Colonic mucosa (tissue), 4 donors: ENCODE measurements at places on chromosomes 11 and 22.

DNA sequence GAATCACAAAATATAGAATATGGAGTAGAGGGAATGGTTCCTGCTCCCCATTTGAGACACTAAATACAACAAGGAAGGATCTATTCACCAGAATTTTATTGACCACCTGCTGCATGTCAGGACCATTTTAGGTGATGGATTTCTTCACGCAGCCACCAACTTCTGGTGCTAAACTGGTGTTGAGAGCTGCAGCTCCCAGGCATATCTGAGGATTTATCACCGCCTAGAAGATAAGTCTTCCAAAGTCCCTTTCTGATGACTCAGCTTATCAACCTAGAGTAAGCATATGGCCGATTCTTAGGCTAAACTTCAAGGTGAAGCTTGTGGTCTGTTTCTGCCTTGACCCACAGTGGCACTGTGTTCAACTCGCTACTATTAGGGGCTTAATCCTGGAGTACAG, 6.7 kb downstream of the DDI1 start:
- DNase-seq: no peak

DNA sequence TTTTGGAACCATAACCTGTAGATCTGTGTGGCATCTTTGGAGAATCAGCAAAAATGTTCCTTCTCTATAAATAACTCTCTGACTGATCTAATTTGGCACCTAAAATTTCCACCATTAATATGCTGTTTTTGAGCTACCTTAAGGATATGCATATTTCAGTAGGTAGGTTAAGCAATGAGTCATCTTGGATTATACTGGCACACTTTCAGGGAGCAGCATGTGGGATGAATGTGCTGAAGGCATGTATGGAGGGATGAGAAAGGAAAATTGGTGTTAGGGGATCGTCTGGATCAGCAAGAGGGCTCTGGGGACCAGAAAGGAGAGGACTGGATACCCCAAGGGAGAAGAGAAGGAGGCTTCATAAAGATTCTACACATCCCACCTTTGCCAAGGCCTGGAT, 44.6 kb upstream of the ELF5 start:
- no peak for DNase-seq

- no peak for DNase-seq
These were observed 171.5 kb upstream of the B3GAT1 start for GRCh38 chr11:134583397-134583990.

DNA sequence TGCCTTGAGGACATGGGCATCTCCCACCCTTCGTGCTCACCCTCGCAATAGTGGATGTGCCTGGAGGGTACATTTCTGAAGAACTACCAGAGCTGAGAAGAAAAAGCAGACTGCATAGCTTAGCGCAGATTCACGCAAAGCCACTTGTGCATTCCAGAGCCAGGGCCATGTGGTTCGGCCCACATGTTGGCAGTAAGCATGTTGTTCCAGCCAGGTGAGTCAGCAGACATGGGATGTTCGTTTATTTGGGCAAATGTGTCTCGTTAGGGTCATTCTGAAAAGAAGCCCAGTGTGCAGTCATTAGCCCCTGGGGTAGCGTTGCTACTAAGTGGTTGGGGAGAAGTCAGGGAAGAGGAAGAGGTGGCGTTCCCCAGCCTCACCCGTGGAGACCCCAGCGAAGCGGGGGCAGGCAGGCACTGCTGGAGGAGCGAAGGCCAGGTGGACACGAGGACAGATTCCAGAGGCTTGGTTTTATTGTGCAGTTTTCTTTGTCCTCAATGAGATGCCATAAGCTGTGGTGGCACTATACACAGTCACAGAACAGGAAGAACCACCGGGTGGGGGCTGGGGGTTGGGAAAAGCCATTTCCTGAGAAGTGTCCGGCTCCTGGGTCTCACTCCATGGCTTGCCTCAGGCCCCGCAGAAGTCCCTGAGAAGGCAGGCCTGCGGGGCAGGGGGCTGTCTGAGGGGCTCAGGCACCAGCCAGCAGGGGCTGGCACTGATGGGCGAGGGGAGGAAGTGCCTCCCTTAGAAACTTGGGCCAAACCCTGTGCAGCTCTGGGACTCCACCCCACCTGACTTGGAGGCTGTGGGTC, 5.0 kb downstream of the THY1 start:
- no peak for DNase-seq

GRCh38 chr11:6253197-6253596, 6.4 kb upstream of the CCKBR start:
- no peak for DNase-seq

DNA sequence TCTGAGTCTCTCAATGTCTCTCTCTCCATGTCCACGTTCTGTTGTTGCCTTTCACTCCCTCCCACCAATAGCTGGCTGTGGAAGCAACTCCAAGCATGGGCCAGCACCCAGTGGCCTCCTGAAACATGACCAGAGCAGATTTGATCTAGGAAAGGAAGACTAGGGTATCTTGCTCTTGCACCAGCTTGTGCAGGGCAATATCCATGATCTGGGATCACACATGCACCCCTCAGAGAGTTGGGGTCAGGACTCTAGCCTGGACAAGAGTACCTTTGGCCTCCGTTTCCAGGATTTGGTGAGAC, 34.5 kb upstream of the RIC3 start:
- DNase-seq: no peak

DNA sequence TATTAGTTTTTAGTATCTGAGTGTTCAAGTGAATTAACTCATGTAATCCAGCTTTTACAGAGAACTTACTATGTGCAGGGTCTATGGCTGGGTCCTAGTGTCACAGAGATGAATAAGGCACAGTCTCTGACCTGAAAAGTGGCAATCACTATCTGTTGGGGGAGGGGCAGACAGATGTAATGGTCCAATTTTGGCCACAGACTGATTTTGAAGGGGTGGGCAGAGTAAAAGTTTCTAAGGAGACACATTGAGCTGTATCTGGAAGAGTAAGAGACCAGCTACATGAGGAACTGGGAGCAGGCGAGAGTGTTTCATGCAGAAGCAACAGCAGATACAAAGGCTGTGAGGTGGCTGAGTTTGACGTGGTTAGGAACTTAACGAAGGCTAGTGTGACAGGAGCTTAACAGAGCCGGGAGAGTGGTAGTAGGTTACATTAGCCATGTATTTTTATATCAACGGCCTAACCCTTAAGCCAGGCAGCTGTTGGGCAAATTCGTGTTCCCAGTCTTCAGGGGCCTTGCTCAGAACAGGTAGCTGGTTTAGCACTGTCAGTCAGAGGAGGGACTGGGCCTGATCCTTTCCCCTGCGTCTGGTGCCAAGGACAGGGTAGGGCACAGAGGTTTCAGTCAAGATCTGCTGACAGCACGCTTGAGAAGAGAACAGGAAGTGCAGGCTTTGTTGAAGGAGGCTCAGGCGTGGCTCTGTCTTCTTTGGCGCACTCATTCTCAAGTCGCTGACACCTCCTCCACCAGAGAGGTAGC, 1.4 kb upstream of the STIM1 start:
- peak; percentile 60 for DNase-seq

DNA sequence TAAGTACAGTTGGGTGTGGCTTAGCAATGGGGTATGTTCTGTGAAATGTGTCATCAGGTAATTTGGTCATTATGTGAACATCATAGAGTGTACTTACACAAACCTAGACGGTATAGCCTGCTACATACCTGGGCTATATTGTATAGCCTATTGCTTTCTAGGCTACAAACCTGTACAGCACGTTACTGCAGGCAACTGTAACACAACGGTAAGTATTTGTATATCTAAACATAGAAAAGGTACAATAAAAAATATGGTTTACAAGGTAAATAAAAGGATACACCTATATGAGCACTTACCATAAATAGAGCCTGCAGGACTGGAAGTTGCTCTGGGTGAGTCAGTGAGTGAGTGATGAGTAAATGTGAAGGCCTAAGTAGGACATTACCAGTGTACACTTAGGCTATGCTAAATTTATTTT, 73.1 kb upstream of the GDPD4 start:
- no peak for DNase-seq

- no peak for DNase-seq
These were observed 23.8 kb downstream of the UPB1 start for GRCh38 chr22:24518771-24519485.

- no peak for DNase-seq
These were observed 139.7 kb downstream of the BRD1 start for GRCh38 chr22:49687786-49688515.

GRCh38 chr22:49765091-49765771, 62.4 kb downstream of the BRD1 start:
- peak; percentile 16 for DNase-seq

DNA sequence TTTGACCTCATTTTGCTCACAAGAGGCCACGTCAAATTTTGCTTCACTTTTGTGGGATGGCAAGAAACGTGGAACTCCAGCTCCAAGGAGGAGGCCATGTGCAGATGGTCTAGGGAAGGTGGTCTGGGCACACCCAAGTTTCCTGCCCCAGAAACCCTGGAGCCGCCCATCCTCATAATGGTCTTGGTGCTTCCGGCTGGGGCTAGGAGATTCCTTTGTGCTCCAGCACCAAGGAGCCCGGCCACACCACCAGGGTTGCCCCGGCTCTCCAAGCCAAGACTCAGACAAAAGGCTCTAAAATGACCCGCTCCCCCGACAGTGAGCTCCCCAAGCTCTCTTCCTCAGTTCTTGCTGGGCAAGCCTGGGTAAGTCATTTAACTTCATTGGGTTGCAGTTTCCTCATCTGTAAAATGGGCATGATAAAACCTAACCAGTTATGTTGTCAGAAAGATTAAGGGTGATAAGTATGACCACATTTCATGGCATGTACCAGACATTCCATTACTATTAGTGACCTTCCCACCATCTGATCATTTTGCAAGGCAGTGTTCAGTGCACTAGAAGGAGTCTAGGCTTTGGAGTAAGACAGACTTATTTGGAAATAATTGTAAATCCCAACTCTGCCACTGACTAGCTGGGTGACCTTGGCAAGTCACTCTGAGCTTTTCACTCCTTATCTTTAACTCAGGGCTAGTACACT, 23.3 kb downstream of the DKK3 start:
- no peak for DNase-seq

DNA sequence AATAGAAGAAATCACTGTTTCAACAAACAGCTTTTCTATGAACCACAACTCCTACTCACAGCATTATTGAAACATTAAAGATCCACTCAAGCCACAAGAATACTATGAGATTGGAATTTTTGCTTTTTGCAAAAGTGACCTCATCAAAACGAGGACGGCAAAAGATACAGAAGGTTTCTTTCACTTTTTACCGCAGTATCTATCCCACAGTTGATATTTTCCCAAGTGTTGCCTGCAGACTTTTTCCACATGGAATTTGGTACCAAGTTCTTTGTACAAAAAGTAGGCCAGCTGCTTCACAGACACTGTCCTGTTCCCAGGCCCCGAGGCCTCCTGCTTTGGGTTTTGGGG, 204.0 kb downstream of the TBC1D22A start:
- DNase-seq: no peak

DNA sequence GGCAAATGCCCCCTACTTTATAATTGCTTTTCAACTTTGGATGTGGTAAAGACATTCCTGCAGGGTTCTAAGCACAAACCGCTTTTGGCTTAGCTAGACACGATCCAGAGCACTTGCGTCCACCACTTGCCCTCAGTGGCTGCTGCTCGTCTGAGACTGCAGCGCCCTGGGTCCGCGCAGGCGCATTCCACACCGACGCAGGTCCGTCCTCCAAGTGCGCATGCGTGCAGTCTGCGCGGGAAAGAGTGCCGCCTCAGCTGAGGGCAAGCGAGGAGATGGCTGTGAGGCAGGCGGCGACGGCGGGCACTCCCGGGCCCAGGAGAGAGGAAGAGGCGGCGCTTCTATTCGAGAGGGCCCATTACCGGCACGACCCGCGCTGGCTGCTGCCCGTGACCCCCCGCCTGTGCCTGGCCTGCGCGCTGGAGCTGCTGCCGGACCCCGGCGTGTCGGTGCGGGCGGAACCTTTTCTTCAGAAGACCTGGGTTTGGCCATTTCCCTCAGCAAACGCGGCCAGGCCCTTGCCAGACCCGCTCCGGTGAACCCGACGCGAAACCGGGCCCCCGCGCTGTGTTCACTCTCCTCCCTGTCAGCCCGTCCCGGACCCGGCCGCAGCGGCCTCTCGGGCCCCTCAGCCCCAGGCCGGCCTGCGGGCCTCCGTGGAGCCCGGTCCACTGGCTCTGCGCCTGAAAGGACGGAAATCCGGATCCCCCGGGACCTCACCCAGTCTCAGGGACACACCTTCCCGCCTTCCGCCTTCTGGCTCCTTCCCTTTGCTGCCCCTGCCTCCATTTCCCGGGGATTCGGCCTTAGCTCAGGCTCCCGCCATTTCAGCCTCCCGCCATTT, at the start of gene MEI1:
MEI1 (plus strand) TSS at position 240 of the 844 bp plus-strand sequence; CDS start at position 276, 36 bp downstream.
- DNase-seq: peak; percentile 87

DNA sequence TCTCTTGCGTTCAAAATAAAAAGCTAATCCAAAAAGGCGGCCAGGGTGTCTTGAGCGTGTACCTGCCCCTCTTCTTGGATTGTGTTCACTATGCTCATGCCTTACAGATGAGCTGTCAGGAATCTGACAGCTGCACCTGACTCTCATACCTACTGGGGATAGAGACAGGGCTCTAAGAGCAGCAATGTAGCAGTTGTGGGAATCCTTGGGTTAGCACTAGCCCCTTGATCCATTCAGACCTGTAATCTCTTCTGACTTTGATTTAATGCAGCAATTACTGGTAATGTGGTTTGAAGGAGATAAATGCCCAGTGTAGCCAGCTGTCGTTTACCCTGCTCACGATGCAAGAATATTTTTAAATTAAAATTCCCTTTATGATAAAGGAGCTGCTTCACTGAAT, 145.8 kb downstream of the APOL5 start:
- DNase-seq: no peak

- no peak for DNase-seq
These were observed 1395.2 kb downstream of the TBC1D22A start for GRCh38 chr22:48157676-48158075.

DNA sequence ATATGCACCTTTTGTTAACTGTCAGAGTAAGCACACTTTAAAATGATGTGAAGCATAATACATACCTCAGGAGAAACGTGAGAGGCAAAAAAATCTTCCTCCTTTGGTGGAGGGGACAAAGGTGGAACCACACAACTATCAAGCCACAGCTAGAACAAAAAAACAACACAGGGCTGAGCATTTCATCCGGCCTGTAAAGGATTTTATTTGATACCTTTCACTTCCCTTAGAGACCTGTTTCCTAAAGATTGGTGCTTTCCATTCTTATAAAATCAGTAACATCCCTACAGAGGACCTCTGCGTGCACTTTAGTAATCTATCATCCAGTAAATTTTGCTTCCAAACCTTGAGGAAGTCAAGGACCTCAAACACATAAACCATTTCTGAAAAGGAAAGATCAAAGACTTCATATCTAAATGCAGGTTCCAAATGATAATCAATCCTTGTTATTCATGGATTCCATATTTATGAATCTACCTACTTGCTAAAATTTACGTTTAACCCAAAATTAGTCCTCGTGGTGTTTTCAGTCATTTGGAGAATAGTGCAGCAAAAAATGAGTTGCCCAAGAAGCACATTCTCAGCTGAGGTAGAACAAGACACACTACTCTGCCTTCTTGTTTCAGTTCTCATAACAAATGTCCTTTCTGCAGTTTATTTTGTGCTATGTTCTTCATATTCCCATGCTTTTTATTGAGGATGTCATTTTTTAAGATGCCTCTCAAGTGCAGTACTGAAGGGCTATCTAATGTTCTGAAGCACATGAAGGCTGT, 22.7 kb downstream of the ARFGAP3 start:
- no peak for DNase-seq

- DNase-seq: no peak
These were observed 47.3 kb upstream of the TSKU start for GRCh38 chr11:76735841-76736240.
